SJCRH30 (cell line): ENCODE measurements at places on chromosomes 11 and 22. TPM values are rescaled to one million over a fixed set of nuclear protein-coding genes. Genes with fewer than 3 reads are reported as not detected.

The ENTHD1 gene
- total RNA-seq = not detected in 2 replicates

The FXYD6 gene
- 86.9 and 90.1 TPM in 2 replicates for total RNA-seq

DNA sequence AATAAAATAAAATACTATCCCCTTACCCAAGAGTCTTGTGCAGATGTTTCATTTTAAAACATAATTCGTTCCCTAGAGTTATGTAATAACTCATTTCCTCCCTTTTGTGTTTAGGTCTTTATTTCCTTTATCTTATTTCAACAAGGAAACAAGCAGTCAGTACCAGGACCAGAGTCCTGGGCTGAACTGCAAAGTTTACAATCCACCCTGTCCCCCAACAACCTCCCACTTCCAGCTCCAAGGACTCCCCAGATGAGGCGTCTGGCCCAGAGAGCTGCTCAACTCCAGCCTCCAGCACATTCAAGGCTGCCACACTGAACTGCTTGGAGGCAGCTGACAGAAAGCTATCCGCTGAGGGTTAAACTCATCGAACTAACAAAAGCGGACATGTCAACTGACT is 4.5 kb downstream of the POLDIP3 start:
- peaks cover 22% of the 10 kb centered on the region for H3K36me3 ChIP-seq
- DNase-seq = no peak
- peaks cover 18% of the 10 kb centered on the region for H3K4me1 ChIP-seq
- no peak overlapping the region for H3K4me3 ChIP-seq

The RAB36 gene
- not detected in 2 replicates for total RNA-seq

The P4HA3 gene
- total RNA-seq = not detected in 2 replicates

The CNGA4 gene
- total RNA-seq = not detected in 2 replicates

GRCh38 chr11:9842923-9843322 is 179.0 kb downstream of the SWAP70 start:
- DNase-seq = no peak
- H3K4me3 ChIP-seq = no peak overlapping the region
- no peaks in the 10 kb centered on the region for H3K4me1 ChIP-seq
- no peak overlapping the region for H3K27ac ChIP-seq
- no peaks in the 10 kb centered on the region for H3K27me3 ChIP-seq
- peaks cover 11% of the 10 kb centered on the region for H3K36me3 ChIP-seq

DNA sequence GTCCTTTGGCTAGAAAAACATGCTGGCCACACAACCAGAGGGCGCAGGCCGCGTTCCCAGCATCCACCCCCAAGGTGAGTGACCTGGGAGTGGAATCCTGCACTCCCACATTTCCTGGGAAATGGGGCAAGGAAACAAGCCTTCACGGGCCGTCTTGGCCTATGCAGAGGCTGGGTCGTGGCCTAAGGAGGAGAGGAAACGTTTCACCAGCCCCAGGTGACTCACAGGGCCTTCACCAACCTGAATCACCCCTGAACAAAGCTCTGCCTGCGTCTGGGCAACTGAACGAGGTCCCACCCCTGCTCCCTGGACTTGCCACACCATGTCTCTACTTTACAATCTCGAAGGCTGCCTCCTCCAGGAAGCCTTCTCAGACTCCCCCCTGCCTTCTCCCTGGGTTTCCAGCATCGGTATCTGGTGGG is 13.2 kb downstream of the MYH9 start:
- no peaks in the 10 kb centered on the region for H3K27me3 ChIP-seq
- peaks cover 26% of the 10 kb centered on the region for H3K4me1 ChIP-seq
- H3K27ac ChIP-seq = no peak overlapping the region
- H3K4me3 ChIP-seq = no peak overlapping the region

DNA sequence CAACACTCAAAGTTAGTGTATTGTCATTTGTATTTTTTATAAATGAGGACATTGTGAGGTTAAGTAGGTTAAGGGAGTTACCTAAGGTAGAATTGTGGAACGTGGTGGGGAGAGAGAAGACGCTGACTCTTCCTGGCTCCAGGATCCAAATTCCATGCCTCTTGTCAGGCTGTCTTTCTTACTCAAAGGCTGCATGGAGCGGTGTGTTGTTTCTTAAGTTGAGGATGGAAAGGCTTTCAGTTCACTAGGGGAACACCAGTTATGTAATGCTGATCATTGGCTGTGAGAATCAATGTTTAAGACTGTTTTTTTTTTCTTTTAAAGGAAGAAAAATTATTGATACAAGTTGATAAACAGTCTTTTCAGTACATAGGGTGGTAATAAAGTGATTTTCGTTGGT is 2.9 kb downstream of the UBE2L3 start:
- H3K4me1 ChIP-seq = peaks cover 16% of the 10 kb centered on the region
- no peaks in the 10 kb centered on the region for H3K27me3 ChIP-seq
- peaks cover 18% of the 10 kb centered on the region for H3K36me3 ChIP-seq
- no peak for DNase-seq

The UBASH3B gene
- 0.38 TPM in 2 replicates for total RNA-seq

The C1QTNF4 gene
- total RNA-seq = not detected in 2 replicates

The JAM3 gene
- total RNA-seq = 152 and 155 TPM in 2 replicates

- DNase-seq = no peak
- peaks cover 12% of the 10 kb centered on the region for H3K4me1 ChIP-seq
- H3K27ac ChIP-seq = no peak overlapping the region
- H3K36me3 ChIP-seq = no peaks in the 10 kb centered on the region
- no peak overlapping the region for H3K4me3 ChIP-seq
Measured at GRCh38 chr11:72700146-72700545, 25.9 kb upstream of the PDE2A start.

The NCF4 gene
- total RNA-seq = not detected in 2 replicates

DNA sequence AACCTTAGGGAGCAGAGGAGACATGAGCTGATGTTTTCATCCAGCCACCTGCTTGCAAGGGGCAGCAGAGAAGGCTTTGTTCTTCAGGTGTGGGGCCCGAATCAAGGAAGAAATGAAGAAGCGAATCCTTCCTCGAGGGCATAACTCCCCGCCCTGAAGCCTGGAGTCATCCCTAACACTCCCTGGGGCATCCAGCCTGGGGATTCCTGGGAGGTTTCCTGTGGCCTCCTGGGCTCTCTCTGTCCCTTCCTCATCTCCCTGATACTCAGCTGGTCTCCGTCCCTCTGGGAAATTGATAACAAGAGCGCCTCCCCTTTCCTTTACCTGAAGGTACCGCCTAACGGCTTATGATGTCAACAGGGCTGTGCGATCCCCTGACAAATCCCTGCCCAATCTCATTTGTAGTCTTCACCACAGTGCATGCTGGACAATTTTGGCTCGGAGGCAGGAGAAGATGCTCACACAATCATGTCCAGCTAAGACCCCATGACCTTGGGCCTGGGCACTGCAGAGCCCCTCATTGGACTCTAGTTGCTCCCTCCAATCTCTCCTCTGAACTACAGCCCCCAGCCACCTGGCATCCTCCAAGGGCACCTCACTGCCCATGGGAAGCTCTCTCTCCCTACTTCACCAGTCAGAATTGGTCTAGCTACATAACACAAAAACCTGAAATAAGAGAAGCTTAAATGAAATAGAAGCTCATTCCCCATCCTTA is 80.6 kb upstream of the RTL6 start:
- DNase-seq = no peak
- H3K4me1 ChIP-seq = no peaks in the 10 kb centered on the region
- no peaks in the 10 kb centered on the region for H3K36me3 ChIP-seq
- peaks cover 3% of the 10 kb centered on the region; the same call in 1 of the 2 replicates for H3K27me3 ChIP-seq

The OR51B5 gene
- 0.28 TPM in 1 of 2 replicates, not detected in the other for total RNA-seq

DNA sequence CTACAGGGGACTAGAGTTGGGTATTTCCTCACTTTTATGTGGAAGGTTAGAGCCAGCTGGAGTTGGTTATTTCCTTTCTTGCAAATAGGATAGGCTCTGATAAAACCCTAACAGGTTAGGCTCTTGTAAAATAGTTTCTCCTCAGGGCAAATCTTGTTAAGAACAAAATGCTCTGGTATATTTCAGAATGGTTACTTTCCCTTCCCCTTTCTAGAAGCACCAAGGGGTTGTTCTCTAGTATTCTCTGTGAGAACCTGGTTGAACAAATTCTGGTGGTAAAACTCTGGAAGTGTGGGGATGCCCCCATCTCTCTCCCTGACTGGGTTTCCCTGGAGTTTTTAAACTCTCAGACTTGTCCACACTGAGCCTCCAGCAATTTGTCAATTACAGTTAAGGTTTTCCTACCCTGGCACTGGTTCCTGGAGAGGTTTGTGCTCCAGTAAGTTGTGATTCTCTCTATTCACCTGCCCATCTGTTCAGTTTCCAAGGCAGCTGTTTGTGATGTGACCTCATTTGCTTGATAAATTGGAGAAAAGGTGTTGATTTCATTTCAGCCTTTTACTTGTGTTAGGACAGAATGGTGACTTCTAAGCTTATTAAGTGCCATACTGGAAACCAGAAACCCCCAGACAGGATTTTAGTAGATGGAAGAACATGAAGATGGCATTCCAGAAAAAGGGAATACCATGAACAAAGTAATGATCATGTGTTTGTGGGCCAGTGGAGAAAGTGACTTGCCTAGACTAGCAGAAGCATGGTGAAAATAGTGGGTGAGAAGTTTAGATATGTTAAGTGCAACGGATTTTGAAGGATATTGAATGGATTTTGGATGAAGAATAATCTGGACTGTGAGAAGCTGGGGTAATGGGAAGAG is 64.6 kb downstream of the EXT2 start:
- no peak overlapping the region for H3K27ac ChIP-seq
- no peaks in the 10 kb centered on the region for H3K27me3 ChIP-seq
- H3K36me3 ChIP-seq = peaks cover 23% of the 10 kb centered on the region
- DNase-seq = no peak

- H3K27ac ChIP-seq = no peak overlapping the region
- no peak for DNase-seq
Measured at GRCh38 chr11:33881651-33882503, 10.0 kb downstream of the LMO2 start.

The FGF3 gene
- total RNA-seq = not detected in 2 replicates

DNA sequence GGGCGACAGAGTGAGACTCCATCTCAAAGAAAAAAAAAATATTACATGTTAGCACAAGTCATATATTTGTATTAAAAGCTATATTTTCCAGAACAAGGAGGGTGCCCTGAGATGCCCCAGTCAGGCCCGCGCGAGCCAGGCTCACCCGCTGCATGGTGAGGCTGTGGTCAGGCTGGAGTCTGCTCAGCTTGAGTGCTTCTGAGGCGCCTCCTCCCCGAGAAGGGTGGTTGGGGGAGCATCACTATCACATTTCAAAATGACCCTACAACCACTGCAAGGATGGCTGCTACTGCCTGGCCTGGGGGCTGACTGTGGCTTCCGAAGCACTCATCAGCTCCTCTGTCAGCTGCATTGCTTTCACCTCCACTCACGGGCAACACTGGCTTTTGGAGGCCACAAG is 77.1 kb downstream of the SCUBE1 start:
- H3K36me3 ChIP-seq = no peaks in the 10 kb centered on the region
- H3K27me3 ChIP-seq = no peaks in the 10 kb centered on the region
- H3K4me3 ChIP-seq = no peak overlapping the region
- H3K27ac ChIP-seq = no peak overlapping the region; the same call in 1 of the 2 replicates
